Activated T-cell treated with anti-CD3 and anti-CD28 coated beads, Interleukin-2, amount 50 U/mL, for 4 hours (primary cell): ENCODE measurements at places on chromosomes 12 and 14. TPM values are rescaled to one million over a fixed set of nuclear protein-coding genes. Genes with fewer than 3 reads are reported as not detected.

SLC10A1 gene
- total RNA-seq = not detected

A2ML1 gene
- not detected for total RNA-seq

FGD4 gene
- 0.33 TPM for total RNA-seq

GALNT6 gene
- 10.8 TPM for total RNA-seq

SRRM4 gene
- total RNA-seq = not detected

TMPRSS12 gene
- total RNA-seq = not detected

DNA sequence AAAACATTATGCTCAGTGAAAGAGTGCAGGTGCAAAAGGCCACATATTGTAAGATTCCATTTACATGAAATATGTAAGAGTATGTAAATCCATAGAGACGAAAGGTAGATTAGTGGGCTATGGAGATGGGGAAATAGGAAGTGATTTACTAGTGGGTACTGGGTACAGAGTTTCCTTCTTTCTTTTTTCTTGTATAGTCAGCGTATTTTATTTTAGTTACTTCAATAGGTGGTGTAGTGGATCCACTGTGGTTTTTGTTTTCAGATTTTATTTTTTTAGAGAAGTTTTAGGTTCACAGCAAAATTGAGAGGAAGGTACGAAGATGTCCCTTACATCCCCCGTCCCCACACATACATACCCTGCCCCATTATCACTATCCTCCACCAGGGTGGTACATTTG, 6.1 kb upstream of the CIT start:
- DNase-seq = no peak

GRCh38 chr14:102375119-102375518, 12.4 kb downstream of the TECPR2 start:
- DNase-seq = no peak

DNA sequence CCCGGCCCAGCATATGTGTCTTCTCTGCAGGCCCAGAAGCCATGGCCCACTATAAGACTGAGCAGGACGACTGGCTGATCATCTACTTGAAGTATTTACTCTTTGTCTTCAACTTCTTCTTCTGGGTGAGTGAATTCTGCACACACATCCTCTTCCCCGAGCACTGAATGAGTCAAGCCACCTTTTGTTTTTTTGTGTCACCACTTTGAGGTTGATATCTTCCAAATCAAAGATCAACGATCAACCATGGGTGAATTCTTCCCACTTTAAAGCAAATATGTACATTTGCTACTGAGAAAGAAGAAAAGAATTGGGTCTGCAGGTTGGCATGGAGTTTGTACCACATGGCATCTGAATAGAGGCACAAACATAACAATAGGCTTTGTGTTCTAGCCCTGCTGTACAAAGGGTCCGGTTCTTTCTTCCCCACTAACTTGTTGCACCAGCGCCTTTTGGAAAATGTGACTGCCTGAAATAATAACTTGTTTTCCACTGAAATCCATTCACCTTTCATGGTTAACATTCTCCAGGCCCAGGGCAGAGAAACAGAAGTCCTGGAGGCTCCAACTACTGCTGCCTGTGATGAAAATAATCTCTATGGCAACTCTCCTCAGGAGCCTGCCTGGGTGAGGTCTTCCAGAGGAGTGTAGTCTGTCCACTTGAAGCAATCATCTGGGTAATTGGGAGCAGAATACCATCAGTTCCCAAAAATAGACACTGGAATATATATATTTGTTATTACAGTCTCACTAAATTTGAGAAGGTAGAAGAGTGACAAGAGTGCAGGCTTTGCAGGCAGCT, 27.6 kb downstream of the TSPAN11 start:
- DNase-seq = no peak

GRCh38 chr12:113066813-113067400, 10.4 kb downstream of the DTX1 start:
- DNase-seq = no peak

DNA sequence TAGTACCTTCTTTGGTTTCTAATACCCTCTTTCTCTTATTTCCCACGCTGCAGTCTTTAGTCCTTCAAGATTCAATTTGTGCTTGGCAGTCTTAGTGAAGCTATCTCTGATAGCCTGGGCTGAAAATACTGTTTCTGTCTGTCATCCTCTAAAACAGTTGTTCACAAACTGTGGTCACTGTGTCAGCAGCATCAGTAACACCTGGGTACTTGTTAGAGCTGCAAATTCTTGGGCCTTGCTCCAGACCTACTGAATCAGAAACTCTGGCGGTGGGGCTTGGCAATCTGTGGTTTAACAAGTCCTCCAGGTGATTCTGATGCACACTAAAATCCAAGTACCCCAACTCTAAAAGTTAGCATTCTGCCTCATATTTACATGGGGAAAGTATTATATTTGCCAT, 217.5 kb upstream of the SEL1L start:
- no peak for DNase-seq
